ENCODE measurements at places on chromosomes 5 and 9.
A peak's percentile ranks its signal among the peaks of the same experiment; 100 is the strongest.

GRCh38 chr9:137213160-137214060, 7.9 kb downstream of the NDOR1 start:
- no peak for DNase-seq

- DNase-seq = no peak
These were observed 77.0 kb upstream of the DAP start for GRCh38 chr5:10838038-10838437.

DNA sequence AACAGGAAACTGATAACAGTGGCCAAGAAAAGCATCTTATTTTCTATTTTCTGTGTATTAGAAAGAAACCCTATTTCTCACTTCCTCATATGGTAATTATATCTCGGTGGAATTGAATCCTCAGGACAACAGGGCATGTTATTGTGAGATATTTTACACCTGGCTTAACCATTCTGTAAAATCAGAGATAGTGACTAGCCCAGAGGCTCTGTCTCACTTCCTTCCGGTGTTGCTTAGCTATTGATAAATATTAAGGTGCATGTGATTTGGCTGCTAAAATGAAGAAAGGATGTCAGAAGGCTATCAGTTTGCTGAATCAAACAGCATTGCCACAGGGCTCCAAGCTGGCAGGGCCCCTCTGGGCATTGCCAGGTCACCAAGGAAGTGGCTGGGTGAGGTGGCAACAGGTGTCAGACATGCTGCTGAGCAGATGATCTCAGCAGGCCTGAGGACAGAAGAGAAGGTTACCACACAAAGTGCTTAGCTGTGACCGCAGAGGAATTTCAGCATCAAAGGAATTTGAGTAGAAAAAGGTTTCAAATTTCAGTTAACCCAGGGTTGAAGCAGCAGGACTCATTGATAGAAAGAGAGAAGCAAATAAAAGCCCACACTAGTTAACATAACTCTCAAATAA, 330.7 kb downstream of the PDE4D start:
- DNase-seq = no peak

DNA sequence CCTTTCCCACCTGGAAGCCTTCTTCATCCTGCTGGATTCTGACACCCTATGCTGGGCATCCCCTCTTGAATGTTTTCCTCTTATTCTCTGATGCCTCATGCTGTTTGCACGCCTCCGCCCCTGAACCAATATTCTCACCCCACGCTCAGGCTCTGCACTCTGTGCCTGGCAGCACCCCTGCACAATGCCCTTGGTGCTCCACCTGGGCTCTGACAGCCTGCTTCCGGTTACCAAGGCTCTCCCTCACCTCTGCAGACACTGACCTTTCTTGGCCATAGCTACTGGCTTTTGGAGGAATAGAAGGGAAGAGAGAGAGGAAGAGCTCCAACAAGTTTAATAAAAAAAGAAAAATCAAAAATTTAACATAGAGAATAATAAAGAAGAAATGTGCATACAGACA, 108.7 kb upstream of the SHB start:
- DNase-seq = no peak

GRCh38 chr9:108158236-108158995, 668.8 kb upstream of the KLF4 start:
- no peak for DNase-seq

DNA sequence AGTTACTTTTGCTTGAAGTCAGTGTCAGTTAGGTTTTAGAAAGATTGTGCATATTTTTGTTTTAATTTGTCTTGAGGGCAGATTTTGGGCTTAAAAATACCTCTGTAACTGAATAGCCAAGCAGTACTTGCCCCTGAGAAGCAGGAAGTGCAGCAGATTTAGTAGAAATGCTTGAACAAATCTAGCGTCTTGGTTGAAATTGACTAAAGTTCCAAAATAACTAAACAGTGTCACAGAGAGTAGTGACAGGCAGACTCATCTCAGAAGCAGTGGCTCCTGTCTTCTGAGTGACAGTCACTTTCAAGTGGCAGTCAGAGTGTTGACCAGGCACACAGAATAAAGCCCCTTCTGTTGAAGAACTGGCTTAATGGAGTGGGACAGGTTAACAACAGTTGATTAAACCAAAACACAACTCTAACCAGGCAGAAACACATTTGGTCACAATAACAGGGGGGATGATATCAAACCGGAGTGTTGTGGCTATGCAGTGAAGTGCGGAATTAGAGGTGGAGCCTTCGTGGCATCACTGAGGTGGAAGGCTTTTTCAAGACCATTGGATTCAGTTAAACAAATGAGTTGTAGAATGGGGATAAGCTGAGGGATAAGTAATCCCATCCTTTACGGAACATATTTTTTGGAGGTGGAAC, 29.1 kb downstream of the TRIO start:
- DNase-seq = no peak

DNA sequence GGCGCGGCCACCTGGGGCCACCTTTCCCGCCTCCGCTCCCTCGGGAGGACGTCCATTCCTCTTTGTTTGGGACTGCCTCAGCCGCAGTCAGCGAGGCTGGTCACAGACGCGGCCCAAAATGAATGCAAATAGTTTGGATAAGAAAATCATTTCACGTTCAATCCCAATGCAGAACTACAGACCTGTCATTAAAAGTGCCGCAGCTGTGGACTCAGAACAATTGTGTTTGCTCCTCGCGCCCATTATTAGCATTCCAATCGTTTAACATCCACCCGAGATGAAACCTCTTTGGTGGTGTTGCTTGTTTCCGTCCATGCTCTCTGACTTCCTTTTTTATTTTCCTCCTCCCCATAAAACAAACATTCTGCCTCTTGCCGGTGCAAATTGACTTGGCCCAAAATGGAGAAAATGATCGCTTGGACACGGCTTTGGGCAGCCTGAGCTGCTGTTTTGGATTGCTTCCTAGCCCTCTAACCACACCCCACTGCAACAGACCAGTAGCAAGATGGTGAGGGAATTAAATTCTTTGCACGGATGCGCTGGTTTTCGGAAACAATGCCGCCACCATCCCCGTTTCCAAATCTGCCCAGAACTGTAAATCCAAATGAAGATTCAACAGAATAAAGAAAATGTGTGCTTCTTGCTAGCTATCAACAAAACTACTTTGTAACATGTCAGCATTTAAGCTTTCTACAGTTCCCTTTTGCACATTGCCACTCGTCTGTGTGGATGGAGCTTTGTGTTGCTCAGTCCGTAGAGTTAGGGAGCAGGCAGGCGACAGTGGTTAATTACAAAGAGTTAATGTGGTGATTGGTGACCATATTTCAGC, 784 bp downstream of the NLN start:
- no peak for DNase-seq

GRCh38 chr5:16897284-16897704, 38.8 kb downstream of the MYO10 start:
- DNase-seq = no peak

DNA sequence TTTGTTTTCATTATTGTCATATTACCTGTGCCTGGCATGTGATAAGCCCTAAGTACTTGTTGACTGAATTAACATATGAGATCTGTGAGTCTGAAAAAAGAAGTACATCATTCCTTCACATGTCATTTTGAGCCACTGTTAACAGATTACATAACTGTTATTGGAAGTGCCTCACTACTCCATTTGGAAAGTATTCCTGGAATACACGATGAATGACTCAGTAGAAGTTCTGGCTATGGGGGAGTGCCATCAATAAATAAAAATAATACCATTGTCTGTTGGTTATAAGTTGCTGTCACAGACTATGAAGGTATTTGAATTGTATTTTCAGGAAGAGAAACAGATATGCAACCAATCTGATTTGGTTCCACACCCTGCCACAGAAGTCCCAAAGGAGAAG, 12.9 kb downstream of the NIPSNAP3B start:
- no peak for DNase-seq

GRCh38 chr9:11352612-11353011, 739.8 kb upstream of the PTPRD start:
- DNase-seq = no peak

- DNase-seq = no peak
These were observed 1917.1 kb upstream of the CDH6 start for GRCh38 chr5:29276371-29276770.

GRCh38 chr9:130026583-130027340, 16.2 kb downstream of the FNBP1 start:
- no peak for DNase-seq

GRCh38 chr9:113794721-113795120, 81.4 kb upstream of the ZNF618 start:
- no peak for DNase-seq

- DNase-seq = no peak
These were observed 9.6 kb downstream of the HMCN2 start for GRCh38 chr9:130275156-130275555.

GRCh38 chr5:131988601-131989000, 22.9 kb downstream of the ACSL6 start:
- DNase-seq = no peak

- peak; percentile 17 for DNase-seq
These were observed 19.2 kb downstream of the GSN start for GRCh38 chr9:121286973-121287741.

DNA sequence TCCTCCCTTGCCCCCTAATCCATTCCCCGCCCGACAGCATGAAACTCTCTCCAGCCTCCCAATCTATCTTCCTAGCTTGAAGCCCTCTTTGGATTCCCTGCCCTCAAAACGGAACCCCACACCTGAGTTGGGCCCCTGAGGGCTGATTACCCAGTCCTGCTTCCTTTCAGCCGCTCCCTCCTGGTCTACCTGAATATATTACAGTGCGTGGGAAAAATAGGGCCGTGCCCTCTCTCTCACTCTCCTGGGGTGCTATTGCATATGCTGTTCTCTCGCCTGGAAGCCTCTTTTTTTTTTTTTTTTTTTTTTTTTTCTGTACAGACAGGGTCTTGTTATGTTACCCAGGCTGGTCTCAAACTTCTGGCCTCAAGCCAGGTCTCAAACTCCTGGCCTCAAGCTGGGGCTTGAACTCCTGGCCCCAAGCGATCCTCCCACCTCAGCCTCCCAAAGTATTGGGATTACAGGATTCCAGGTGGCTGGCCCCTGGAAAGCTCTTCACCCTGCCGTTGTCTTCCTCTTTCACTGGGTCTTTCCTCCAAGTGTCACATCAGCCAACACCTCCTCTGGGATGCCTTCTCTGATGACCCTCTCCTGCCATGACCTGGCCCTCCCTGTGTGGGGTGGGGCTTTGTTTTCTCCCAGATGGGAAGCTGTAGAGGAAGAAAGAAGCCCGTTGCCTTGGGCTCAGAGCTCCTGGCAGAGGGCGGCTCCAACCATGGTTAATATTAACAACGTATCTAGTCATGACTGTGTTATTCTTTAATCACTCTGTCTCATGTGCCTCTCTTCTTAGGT, 8.2 kb downstream of the DNM1 start:
- no peak for DNase-seq

DNA sequence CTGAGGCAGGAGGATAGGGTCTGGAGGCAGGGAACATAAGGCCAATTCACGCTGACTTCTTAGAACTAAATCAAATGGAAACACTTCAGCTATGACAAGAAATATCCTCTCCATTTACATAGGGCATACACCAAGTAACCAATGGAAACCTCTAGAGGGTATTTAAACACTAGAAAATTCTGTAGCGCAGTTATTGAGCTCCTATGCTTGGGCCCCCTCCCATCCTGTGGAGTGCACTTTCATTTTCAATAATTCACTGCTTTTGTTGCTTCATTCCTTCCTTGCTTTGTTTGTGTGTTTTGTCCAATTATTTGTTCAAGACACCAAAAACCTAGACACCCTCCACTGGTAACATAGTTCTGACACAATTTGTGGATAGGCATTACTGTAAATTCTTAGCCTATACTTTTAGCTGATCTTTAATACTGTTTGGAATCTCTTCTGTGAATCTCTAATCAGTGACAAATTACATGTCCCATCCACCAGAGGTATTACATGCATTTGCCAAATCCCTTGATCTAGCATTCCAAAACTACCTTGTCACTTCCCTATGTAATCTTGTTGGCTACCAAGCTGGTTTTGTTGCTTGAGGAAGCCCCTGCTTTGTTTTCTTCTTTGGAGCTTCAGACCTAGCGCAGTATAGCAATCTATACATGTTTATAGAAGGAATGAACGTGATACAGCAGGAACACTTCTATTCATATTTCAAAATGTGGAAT, 61.6 kb downstream of the ST8SIA4 start:
- DNase-seq = no peak

DNA sequence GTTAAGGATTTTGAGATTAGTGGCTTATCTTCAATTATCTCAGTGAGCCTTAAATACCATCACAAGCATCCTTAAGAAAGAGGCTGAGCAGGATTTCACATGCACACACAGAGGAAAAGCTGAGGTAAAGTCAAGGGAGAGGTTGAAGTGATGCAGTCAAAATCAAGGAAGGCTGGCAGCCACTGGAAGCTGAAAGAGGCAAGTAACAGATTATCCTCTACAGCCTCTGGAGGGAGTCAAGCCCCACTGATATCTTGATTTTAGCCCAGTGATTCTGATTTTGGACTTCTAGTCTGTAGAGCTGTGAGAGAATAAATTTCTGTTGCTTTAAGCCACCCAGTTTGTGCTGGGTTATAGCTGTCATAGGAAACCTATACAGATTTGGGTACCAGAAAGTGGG, 80.1 kb downstream of the ANKRD31 start:
- no peak for DNase-seq

DNA sequence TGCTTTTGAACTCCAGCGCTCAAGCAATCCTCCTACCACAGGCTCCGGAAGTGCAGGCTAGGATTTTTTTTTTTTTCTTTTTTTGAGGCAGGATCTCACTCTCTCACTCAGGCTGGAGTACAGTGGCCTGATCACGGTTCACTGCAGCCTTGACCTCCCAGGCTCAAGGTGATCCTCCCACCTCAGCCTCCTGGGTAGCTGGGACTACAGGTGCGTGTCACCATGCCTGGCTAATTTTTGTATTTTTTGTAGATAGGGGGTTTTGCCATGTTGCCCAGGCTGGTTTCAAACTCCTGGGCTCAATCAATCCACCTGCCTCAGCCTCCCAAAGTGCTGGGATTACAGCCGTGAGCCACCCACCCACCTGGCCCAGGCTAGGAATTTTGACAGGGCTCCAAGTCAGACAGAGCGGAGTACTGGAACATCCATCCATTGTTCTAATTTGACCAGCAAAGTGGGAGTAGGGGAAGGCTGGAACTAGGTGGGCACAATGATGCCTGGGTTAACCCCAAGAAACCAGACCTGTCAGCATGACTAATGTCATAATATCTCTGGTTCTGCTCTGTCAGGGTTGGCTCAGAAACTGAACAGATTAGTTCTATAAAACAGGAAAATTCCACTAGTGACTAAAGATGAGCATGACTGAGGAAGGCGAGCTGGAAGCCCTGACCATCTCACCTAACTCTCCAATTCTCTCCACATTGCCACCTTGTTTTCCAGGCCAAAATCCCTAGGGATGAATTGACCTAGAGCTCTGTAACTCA, 9.2 kb downstream of the ZBTB5 start:
- no peak for DNase-seq

GRCh38 chr9:11086561-11086960, 473.8 kb upstream of the PTPRD start:
- no peak for DNase-seq

DNA sequence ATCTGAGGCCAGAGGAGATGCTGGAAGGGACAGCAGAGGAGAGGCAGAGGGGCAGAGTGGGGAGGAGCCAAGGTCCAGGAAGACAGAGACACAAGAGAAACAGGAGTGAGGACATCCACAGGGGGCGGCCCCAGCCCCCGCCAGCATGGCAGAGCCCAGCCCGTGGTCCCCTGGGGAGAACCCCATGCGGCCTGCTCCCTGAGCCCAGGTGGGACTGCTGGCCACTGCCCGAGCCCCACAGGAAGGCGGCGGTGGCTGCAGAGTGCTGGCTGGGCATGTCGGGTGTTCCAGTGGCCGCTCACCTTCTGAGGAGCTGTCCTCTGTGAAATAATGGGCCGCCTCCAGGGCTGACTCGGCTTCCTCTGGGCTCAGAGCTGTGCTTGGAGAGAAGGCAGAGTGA, 8.9 kb upstream of the MRNIP start:
- no peak for DNase-seq

All from activated T-cell treated with anti-CD3 and anti-CD28 coated beads for 48 hours (primary cell).